ENCODE measurements at places on chromosomes 12 and 14.

DNA sequence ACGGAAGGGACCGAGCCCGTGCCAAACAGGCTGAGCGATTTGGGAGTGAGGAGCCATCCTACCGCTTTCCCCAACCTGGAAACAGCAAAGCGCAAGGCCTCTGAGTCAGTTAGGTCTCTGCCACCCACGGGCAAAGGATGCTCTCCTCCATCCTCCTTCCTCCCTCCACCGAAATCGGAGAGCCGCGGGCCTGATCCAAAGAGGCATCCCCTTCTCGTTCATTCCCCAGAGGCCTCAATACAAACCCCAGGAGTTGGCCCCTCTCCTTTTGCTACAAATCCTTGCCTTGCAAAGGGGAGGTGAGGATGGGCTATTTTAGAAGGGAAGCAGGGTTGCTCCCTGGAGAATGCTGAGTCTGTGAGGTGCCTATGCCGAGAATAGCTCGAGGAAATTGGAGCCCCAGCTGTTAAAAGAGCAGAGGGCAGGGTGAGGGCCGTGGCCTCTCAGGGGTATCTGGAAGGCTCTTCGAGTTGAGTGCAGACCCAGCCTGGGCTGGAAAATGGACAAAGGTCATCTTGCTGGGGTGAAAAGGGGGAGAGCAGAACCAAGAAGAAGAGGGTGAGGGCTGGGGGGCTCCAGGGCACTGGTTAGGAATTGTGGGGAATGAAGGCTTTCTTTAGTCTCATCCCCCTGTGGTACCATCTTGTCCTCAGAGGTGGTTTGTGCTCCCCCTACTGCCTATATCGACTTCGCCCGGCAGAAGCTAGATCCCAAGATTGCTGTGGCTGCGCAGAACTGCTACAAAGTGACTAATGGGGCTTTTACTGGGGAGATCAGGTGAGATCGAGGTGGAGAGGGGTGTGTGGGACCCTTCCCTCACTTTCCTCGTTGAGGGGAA, 1.1 kb downstream of the TPI1 start:
- no peak for DNase-seq

DNA sequence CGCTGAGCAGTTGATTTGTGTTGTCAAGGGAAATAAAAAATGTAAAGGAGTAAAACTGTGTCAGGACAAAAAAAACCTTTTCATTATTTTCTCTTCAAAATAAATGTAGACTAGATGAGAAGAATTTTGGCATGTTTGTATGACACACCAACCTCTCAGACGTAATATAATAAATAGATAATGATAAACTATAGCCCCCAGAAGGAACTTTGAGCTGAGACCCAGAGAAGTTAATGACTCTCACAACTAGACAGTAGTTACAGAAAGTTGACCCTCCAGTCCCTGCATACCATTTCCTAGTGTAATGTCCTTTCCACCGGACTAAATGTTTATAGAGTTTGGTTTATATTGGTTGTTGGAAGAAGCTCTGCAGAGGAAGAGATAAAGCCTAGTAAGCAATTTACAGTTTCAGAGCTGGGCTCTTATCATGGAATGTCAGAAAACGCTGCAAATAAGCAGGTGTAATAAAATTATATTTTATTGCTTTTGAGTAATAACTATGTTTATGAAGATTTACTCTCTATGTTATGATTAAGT, 97.3 kb downstream of the TRHDE start:
- no peak for DNase-seq

- DNase-seq = no peak
These were observed 124.1 kb downstream of the SSPN start for GRCh38 chr12:26319511-26319910.

DNA sequence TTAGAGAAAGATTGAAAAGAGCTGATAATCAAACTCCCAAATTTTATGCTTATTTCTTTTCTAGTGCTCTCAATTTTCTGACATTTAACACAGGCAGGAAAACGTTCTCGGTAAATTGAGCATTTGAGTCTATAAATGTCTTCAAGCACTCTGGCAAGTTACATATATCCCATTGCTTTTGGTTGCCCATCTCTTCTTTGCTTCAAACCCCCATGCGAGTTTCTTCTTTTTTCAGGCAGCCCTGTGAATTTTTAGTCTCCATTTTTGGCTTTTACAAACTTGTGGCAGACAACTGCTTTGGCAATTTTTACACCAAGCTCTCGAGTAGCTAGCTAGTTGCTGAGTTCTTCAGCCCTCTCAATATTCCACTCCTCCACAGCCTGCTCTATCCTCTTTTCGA, 8.7 kb upstream of the TMEM63C start:
- no peak for DNase-seq

- no peak for DNase-seq
These were observed 87.9 kb downstream of the USP15 start for GRCh38 chr12:62347922-62348650.

DNA sequence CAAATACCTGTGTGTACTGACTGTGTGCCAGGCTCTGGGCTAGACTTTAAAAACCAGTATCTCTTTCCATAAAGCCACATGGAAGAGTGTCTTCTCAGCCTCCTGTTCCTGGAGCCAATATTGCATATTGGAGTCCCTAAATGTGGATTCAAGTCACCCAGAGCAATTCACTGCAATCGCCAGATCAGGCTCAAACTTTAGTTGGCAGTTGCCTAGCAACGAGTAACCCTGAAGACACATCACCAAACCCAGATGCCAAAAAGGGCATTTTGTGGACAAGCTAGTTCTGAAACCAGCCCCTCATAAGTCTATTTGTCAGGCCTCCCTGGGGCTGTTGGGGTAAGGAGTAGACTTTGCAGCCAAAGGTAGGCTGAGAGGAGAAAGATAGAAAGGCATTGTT, 13.7 kb downstream of the DPF3 start:
- DNase-seq = no peak

- DNase-seq = no peak
These were observed 60.3 kb downstream of the ARF6 start for GRCh38 chr14:49953196-49953595.

DNA sequence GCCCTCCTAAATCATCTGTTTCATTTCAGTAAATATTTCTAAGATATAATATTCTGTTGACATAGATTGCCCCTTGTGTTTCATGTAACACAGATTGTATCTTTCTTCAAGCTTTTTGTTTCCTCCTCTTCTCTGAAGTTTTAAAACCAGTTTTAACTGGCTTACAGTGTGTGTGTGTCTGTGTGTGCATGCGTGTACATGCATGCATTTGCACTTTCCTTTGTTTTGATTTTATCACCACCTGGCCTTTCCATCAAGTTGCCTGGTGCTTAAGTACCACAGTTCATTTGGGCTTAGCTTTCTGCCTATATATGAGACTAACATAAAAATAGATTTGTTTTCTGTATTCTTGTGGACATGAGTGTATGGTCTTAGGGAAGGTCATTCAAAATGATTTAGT, 31.9 kb downstream of the ETNK1 start:
- no peak for DNase-seq

DNA sequence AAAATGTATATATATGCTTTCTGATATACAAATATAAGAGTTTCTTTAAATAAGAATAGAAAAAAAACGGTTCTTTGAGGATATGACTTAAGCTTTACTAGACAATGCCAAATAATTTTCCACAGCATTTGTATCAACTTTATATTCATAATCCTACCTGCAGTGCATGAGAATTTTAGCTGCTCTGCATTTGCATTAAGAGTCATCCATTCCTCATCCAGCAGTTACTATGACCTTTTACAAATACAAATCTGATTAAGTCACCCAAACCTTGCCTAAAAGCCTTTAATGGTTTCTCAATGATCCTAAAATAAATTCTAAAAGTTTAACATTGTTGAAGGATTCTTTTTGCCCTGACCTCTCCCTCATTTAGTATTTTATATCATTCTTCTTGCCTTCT, 116.5 kb downstream of the MGAT4C start:
- DNase-seq = no peak

- no peak for DNase-seq
These were observed 550 bp downstream of the TEAD4 start for GRCh38 chr12:2959505-2960389.

- DNase-seq = no peak
These were observed 80.4 kb downstream of the DUSP16 start for GRCh38 chr12:12482150-12482761.

DNA sequence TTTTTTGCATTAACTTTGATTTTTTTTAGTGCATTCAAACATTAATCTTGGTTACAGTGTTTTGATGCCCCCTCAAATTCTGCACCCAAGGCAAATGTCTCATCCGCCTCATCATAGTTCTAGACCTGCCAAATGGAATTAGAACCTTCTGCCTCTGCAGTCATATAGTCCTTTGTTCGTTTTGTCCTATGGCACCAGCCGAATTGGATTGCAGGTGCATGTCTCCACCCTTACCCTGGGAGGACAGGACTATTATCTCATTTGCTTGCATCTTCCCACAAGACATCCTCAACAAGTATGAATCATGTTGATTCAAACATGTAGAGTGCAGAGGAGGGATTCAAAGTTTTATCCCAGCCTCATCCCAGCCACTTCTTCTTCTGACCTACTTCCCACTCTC, 579.1 kb downstream of the VRK1 start:
- no peak for DNase-seq

DNA sequence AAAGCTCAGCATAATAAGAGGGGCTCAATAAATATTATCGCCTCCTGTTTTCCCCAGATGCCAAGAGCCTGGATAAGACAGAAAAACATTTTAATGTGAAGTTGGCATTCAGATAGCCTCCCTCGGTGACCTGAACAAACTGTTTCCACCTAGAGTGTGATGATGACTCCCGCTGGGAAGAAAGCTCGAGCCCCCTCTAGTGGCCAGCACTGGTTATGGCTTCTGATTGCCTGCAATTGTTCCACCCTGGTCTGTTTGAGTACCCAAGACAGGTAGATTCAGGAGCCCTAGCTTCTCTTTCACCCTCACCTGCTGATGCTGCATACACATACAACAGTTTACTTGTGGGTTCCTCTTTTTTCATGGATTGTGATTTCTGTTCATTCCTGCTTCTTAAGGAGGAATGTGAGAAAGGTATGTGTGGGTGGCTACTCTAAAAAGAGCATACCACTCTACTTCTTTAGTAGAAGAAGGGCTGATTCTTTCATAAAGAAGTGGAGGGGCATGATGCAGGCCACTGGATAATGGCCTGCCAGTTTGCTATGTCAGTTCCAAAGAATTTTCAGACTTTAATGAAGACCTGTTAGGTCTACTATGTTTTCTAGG, 6.4 kb downstream of the ERG28 start:
- peak; percentile 75 for DNase-seq

- DNase-seq = no peak
These were observed 326.7 kb upstream of the TMPO start for GRCh38 chr12:98188650-98189077.

- no peak for DNase-seq
These were observed 457.1 kb downstream of the DAD1 start for GRCh38 chr14:22131749-22132476.

- no peak for DNase-seq
These were observed 40.9 kb upstream of the RERGL start for GRCh38 chr12:18130851-18131250.

DNA sequence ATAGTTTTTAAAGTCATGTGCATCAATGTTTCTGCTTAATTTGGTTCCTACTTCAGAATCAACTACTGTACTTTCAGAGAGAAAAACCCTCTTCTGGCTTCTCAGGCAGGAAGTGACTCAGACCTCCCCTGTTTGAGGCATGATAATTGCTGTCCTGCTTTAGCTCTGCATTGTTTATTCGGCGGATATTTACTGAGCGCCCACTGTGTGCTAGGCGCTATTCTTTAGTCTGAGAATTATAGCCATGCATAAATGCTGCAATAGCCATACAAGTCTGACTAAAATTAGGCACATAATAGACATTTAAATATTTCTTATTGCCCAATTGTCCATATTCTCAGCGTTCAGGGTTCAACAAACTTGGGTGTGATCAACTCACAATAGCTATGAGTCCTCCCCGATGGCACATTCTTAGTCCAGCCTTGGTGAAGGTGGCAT, 6.1 kb upstream of the AMIGO2 start:
- DNase-seq = no peak

- DNase-seq = no peak
These were observed 80.9 kb downstream of the RFLNA start for GRCh38 chr12:124375789-124376175.

DNA sequence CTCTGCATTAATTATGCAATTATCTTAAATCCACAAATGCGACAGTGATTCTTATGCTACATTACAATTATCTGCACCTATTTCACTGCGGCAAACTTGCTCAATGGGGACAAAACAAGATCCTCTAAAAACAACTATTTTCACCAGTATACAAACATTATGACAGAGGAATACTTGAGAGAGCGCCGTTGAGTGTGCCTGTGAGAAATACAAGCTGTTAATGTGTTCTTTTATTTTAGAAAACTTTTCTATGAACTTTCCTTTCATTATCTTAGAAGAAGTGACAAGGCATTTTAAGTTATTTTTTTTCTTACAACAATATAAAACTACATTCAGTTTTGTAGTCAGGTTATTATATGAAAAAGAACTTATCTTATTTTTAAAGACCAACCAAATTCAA, 1247.0 kb downstream of the FSCB start:
- no peak for DNase-seq

DNA sequence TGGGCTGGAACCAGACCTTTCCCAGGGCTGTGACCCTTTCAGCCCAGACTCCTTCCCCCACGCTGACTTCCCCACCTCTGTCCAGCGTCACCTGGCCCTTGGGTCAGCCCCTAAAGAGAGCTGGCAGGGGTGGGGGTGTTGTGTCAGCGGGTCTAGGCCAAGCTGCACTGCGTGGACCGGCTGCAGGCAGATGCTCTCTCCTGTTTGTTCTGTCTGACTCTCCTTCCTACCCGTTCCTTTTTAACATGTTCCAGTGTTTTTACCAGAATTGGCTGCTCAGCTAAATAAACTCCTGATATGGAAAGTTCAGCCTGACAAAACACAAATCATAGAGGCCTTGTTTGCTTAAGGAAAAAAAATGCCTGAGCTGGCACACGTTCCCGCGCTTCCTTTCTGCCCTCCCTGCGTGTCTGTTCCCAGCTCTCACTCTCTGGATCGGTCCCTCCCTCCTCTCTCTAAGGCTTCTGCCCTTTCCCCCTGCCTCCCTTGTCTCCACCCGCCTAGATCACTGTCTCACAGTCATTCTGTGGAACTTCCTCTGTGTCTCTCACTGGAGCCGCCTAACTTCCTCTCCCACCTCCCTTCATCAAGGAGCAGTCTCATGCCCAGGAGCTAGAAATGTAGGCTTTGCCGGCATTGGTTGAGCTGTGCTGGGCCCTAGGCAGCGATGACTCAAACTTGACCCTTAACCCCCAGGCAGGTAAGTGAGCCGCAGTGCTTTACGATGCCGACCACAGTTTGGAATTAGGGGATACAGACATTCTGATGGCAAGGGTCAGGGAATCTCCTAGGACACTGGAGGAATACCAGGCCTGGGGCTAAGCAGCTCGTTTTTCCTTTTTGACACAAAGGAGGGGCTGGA, 15.5 kb upstream of the MLXIP start:
- no peak for DNase-seq

- no peak for DNase-seq
These were observed 4.7 kb upstream of the PLBD1 start for GRCh38 chr12:14572401-14572800.

GRCh38 chr14:69797573-69798338, 715 bp upstream of the SLC10A1 start:
- DNase-seq = no peak

- DNase-seq = no peak
These were observed 21.5 kb downstream of the RFLNA start for GRCh38 chr12:124316257-124316900.
